ENCODE measurements at places on chromosomes 3 and 15.

GRCh38 chr3:99373088-99373845 is 265.1 kb upstream of the COL8A1 start:
- no peak for DNase-seq

- no peak for DNase-seq
Observed at GRCh38 chr15:60134609-60135008, 130.5 kb downstream of the FOXB1 start.

DNA sequence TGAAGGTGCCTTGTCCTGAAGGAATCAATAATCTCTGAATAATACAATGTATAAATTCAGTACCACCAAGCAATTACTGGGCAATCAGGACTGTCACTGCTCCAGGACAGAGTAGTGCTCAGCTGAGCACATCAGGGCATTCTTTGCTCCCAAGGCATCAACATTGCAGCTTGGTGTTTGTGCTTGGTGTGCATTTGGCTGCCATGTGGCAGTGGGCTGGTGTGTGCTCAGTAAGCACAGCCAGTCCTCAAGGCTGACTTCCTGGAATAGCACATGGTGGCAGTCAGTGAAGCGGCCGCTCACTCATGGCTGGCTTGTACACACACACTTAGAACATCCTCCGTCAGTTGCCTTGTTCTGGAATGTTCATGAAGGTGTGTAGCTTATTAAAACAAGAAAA is 217.0 kb downstream of the EPHB1 start:
- no peak for DNase-seq

- DNase-seq, result no peak
Observed at GRCh38 chr3:127226946-127227842, 34.3 kb downstream of the PRR23E start.

GRCh38 chr3:72346526-72346926 is 501.7 kb downstream of the SHQ1 start:
- no peak for DNase-seq

GRCh38 chr3:194283221-194284006 is 67.7 kb downstream of the CPN2 start:
- DNase-seq, result peak; percentile 69

- no peak for DNase-seq
Observed at GRCh38 chr3:12451960-12452359, 32.3 kb upstream of the TSEN2 start.

- peak; percentile 60 for DNase-seq
Observed at GRCh38 chr3:186108106-186108940, 566 bp downstream of the ETV5 start.

- no peak for DNase-seq
Observed at GRCh38 chr3:138442433-138442832, 8.0 kb downstream of the ESYT3 start.

DNA sequence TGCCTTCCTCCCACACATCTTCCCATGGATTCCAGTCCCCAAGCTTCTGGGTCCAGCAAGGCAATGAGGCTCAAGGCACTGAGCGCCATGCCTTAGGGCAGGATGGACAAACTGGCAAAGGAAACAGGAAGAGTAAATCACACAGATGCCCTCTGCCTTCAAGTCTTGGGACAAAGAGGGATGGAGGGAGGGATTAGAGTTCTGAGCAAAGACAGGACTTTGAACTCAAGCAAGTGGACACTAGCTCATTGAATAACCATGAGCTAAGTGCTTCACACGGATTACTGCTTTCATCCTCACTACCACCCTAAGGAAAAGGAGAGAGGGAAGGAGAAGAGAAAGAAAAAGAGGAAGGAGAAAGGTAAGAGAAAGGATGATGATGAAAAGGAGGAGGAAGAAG is 7.6 kb upstream of the THBS1 start:
- DNase-seq, result no peak

DNA sequence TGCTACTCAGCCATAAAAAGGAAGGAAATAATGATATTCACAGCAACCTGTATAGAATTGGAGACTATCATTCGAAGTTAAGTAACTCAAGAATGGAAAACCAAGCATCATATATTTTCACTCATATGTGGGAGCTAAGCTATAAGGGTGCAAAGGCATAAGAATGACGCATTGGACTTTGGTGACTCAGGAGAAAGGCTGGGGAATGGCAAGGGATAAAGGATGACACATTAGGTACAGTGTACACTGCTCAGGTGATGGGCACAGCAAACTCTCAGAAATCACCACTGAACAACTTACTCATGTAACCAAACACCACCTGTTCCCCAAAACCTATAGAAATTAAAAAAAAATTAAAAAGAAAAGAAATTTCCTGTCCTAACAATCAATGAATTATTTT is 42.7 kb downstream of the ALCAM start:
- no peak for DNase-seq

GRCh38 chr15:98860281-98861041 is 147.1 kb downstream of the PGPEP1L start:
- DNase-seq, result no peak

DNA sequence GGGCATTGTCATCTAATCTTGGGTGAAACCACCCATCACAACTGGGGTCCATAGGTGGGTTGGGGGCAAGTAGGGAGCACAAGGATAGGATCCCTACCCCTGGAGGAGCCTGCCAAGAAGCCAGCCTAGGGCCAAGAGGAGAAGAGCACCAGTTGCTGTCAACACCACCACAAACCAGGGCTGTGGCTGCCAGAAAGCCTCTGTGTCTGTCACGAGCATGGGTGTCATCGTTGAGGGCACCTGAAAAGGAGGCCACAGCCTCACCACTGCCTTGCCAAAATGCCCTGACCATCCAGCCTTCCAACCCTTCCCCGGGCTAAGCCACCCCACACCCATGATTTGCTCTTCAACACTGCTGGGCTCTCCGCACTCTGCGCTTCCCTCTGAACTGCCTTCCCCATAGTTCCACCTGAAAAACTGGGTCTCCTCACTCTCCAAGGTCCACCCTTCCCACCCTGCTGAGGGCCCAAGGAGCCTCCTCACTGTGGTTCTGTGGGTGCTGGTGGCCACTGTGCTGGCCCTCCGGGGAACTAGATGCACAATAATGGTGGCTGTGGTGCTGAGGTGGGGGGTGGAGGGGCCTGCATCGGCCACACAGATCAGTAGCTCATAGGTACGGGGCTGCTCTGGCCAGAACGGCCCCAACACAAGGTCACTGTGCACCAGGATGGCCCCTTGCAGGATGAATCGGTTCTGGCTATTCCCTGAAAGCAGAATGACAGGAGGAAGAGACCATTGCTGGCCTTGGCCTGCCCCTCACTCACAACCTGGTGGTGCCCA is 6.2 kb upstream of the IP6K1 start:
- DNase-seq, result no peak

- no peak for DNase-seq
Observed at GRCh38 chr3:134931045-134931785, 136.2 kb downstream of the EPHB1 start.

DNA sequence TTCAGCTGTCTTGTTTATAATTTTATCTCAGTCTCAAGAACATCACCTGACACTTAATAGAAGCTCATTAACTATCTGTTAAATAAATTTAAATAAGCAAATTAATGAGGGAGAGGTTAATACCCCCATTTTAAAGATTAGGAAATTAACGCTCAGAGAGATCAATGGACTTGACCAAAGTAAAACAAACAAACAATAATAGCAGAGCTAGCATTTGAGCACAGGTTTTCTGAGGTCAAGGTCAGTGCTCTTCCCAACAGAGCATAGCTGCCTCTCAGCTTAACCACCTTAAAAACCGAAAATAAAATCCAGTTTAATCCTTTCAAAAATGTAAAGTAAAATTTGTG is 196.6 kb upstream of the BCL6 start:
- no peak for DNase-seq

DNA sequence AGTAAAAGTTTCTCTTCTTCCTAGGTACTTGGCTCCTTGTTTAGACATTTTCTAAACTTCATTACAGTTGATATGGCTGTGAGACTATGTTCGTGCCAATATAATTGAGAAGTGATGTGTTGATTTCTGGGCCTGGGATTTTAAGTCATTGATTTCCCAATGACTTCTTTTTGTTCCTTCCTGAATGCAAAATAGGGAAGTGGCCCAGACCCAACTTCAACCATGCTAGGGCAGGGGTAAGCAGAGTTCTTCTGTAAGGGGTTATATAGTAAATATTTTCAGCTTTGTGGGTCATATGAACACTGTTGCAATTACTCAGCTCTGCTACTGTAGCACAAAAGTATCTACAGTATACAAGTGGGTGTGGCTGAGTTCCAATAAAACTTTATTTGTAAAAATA is 320.1 kb upstream of the WNT5A start:
- no peak for DNase-seq

- no peak for DNase-seq
Observed at GRCh38 chr3:54599716-54600115, 328.1 kb downstream of the LRTM1 start.

GRCh38 chr3:178139116-178139515 is 397.1 kb upstream of the KCNMB2 start:
- no peak for DNase-seq

DNA sequence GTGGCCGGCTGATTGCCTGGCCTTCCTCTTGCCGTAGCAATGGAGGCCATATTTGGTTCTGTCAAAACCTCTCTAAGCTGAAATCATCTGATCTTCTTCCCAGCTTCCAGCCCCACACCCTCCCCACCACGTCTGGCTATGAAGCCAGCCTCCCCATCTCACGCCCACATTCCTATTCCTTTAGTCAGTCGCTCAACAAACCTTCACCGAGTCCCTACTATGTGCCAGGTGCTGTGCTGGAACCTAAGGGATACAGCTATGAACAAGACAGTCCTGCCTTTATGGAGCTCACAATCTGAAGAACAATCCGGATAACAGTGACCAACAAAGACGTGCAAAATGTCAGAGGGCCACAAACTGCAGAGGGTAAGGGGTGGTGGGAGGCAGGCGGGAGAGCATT is 31.9 kb upstream of the SMAD6 start:
- DNase-seq, result no peak

- no peak for DNase-seq
Observed at GRCh38 chr15:59751552-59752413, 62.7 kb upstream of the BNIP2 start.

DNA sequence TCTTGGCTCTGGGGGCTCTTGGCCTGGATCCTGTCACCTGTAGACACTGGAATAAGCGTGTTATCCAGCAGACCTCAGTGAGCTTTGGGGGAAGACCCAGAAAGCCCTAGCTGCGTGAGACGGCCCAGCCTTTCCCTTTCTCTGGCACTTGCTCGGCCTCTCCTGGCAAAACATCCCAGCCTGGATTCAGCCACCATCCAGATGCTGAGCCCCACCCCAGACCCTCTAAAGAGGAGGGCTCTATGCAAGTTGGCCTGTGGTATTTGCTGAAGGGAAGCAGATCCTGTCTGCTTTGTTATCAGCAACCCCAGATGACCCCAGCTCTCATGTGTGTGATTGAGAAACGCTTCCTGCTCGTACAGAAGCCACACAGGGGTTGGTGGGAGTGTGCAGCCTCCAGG is 267.2 kb downstream of the FAM43A start:
- DNase-seq, result no peak

- no peak for DNase-seq
Observed at GRCh38 chr3:154085799-154086198, 35.4 kb upstream of the ARHGEF26 start.

GRCh38 chr3:126117212-126117611 is 33.3 kb upstream of the SLC41A3 start:
- DNase-seq, result no peak

GRCh38 chr3:3447641-3448040 is 268.1 kb upstream of the CRBN start:
- no peak for DNase-seq

DNA sequence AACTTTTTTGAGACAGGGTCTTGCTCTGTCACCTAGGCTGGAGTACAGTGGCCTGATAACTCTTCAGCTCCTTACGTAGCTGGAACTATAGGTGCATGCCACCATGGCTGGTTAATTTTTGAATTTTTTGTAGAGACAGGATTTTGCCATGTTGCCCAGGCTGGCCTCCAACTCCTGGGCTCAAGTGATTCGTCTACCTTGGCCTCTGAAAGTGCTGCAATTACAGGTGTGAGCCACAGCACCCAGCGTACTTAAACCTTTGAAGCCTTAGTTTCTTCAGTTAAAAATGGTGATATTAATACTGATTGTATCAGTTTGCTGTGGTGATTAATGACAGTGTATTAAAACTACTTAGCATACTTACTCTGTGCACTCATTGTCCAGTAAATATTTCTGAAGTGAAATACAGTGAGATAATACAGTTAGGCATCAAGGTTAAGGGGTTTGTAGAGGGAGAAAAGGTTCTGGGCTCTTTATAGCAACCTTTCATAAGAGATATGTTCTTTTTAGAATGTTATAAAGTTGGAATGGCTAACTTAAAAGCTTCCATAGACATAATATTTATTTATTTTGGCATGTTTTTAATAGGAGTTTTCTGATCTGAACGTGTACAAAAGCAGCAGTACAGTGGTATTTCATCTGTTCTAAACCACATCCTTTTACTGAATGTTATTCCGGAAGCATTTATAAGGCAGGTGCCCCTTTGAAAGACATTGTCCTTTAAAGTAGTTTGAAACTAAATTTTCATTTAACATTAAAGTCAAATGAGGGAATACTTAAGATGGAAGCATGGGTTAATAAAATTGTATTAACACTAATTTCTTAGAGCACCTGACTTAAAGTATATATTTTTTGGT is 23.6 kb downstream of the NCK1 start:
- DNase-seq, result no peak

GRCh38 chr3:195008816-195009215 is 262.1 kb downstream of the XXYLT1 start:
- DNase-seq, result no peak

- no peak for DNase-seq
Observed at GRCh38 chr3:30600572-30600971, 5.8 kb upstream of the TGFBR2 start.

DNA sequence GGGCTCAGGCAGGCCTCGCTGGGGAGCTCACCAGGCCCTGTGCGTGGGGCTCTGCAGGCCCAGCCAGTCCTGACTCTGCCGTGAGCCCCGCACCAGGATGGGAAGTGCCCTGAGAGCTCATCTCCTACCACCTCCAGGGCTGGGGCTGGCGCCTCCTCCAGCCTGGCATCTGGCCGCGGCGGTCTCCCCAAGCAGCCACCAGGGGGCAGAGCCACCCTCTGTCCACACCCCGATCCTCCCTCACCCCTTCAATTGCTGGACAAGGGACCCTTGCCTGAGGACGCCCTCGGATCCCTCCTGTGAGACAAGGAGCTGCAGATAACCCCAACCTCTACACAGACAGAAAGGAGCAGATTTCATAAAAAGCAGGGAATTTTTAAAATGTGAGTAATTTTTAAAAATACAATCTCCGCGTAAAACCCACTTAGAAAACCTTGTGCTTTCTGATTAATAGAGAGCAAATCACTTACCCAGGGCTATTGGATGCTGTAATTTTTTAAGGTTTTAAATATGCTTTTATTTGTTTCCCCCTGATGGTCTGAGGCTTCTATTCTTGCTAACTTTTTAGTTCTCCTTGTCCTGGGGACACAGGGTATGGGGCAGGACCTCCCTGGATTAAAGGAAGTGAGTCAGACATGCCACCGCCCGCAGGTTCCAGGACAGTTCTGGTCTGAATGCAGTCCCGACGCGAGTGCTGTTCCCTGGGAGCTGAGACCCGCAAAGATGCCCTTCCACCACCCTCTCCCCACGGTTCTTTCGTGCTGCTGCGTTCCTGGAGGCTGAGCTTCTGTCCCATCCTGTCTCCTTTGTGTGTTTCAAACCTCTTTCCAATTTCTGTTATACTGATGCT is 52.3 kb upstream of the CHRNA7 start:
- DNase-seq, result no peak

- peak; percentile 85 for DNase-seq
Observed at GRCh38 chr3:30199096-30199759, 407.2 kb upstream of the TGFBR2 start.

Data from right atrium auricular region (tissue), 2 donors.